ENCODE measurements at places on chromosomes 2 and 18. TPM values are rescaled to one million over a fixed set of nuclear protein-coding genes. Genes with fewer than 3 reads are reported as not detected.

DNA sequence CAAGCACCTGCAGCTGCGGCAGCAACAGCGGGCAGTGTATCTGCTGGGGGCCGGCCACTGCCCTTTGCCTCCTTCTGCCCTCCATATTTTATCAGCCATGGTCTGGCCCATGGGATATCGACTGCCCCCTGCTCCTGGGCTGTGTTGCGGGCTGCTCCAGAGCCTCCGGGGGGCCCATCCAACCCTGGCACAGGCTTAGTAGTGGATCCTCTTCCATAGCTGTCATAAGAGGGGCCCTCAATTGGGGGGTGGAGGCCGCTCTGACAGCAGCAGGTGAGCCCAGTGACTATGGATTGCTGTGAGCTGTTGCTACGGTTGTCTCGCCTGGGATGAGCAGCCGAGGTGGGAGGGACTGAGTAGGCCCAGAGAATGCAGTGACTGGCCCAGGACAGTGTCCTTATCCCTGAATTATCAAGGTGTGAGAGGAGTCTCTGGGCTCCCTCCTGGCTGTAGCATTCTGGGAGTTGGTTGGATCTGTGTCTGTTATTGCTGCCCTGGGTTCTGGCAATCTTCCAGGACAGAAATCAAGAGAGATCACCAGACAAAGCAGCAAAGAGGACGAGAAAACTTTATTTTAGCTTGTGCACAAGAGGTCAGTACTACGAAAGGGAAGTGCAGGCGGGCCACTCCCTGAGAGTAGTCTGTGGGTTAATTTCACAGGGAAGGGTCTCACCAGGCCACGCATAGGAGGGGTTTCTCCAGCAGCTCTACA, 145.1 kb downstream of the ASB1 start:
- H3K4me1 ChIP-seq: no peaks in the 10 kb centered on the region
- no peak overlapping the region for H3K4me3 ChIP-seq
- no peak overlapping the region for H3K27ac ChIP-seq
- DNase-seq: no peak
- no peaks in the 10 kb centered on the region for H3K27me3 ChIP-seq

The WNT6 gene
- not detected for total RNA-seq

The SH2D6 gene
- total RNA-seq: 0.21 TPM

GRCh38 chr18:57891707-57892391, 88.7 kb upstream of the ATP8B1 start:
- H3K27ac ChIP-seq: no peak overlapping the region
- DNase-seq: no peak
- H3K27me3 ChIP-seq: no peaks in the 10 kb centered on the region
- no peak overlapping the region for H3K4me3 ChIP-seq

- DNase-seq: no peak
- no peaks in the 10 kb centered on the region for H3K27me3 ChIP-seq
- H3K27ac ChIP-seq: no peak overlapping the region
These were observed 17.8 kb downstream of the NCOA1 start for GRCh38 chr2:24508878-24509277.

DNA sequence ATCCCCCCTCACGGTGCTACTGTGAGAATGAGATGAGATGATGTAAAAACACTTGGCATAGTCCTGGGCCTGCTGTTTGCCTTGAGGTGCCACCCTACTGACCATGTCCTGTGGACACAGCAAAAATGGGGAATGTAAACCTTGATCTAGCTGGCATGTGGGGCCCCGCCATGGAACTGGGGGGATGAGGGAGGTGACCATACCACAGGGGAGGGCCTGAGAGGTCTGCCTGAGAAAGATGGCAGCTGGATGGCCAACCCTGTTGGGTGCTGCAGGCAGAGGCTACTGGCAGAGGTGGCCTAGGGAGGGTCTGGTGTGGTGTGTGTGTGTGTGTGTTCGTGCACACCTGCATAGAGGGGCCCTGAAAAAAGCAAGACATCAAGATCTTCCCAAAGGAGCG, 777 bp downstream of the HAAO start:
- H3K4me1 ChIP-seq: peaks cover 41% of the 10 kb centered on the region
- no peak for DNase-seq
- no peaks in the 10 kb centered on the region for H3K36me3 ChIP-seq
- H3K27me3 ChIP-seq: peaks cover 5% of the 10 kb centered on the region
